Stimulated activated CD8-positive, alpha-beta memory T cell treated with anti-CD3 and anti-CD28 coated beads, Interleukin-15, amount 100 ng/mL, for 4 hours (primary cell): ENCODE measurements at places on chromosomes 2 and 18.

- DNase-seq: no peak
These were observed 95.5 kb downstream of the ACKR3 start for GRCh38 chr2:236665101-236665500.

GRCh38 chr18:363301-364085 lies 95.6 kb upstream of the THOC1 start:
- no peak for DNase-seq

GRCh38 chr18:6370886-6371635 lies 43.6 kb downstream of the L3MBTL4 start:
- no peak for DNase-seq

DNA sequence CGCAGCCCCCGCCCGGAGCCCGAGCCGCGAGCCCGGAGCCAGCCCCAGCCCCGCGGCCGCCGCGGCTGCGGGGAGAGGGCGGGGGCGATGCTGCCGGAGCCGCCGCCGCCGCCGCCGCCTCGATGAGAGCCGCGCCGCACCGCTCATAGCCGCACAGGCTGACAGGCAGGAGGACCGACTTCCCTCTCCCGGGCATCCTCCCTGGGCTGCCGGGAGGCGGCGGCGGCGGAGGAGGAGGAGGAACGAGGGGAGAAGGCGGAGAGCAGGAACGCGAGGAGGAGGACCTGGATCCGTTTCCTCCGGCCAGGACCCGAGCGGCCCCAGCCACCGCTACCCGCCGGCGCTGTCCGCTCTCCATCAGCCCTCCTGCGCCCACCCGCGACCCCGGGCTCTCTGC lies 370 bp downstream of the KLHL29 start:
- DNase-seq: no peak

DNA sequence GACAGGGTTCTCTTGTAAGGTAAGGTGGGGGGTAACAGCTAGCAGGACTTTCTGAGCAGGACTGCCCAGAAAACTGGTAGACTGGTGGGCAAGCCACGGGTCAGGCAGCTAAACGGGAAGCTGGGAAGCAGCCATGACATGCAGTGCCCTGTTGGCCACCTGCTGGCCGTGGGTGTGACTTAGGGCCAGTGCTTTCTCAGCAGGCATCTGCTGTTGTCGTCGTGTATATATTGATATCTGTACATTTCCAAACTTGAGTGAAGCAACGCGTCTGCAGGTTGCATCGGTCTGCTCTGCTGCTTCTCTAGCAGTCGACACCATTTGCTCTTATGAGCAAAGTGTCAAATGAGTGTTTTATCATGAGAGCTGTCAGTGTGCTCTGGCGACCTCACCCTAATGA lies 31.0 kb downstream of the COA5 start:
- DNase-seq: no peak

- DNase-seq: no peak
These were observed 839.4 kb upstream of the VRK2 start for GRCh38 chr2:57207191-57207590.

GRCh38 chr2:37779611-37780386 lies 108.4 kb upstream of the CDC42EP3 start:
- no peak for DNase-seq

DNA sequence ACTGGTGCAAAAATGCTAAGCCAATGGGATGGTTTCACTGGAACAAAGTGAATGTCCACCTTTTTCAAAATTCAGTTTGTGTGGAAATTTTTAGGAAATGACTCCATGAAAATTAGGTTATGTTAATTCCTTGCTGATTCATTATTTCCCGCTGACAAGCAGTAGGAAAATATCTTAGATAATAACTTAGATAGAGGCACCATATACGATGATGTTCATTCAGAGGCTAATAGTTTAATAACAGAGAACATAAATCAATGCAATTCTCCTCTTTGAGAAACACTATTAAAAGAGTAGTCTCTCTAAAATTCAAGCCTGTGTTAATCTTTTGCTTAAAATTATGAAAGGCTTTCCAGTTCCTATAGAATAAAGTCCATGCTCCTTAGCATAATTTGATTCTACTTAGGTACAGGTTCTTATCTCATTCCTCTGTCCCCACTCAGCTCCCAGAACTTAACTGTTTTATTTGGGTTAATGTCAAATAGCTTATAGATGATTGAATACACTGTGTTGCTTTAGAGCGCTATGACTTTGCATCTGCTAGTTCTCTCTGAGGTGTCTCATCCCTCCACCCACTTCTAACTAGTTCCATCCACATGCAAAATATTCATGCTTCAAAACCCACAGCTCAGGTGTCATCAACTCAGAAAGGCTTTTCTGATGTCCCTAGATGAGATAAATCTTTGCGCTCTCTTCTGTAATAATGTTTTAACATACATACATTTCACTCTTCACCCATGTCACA lies 503.6 kb downstream of the ERBB4 start:
- no peak for DNase-seq

- no peak for DNase-seq
These were observed 64.1 kb downstream of the AKAIN1 start for GRCh38 chr18:5132987-5133386.

- DNase-seq: no peak
These were observed 33.2 kb upstream of the CCDC88A start for GRCh38 chr2:55452879-55453278.

DNA sequence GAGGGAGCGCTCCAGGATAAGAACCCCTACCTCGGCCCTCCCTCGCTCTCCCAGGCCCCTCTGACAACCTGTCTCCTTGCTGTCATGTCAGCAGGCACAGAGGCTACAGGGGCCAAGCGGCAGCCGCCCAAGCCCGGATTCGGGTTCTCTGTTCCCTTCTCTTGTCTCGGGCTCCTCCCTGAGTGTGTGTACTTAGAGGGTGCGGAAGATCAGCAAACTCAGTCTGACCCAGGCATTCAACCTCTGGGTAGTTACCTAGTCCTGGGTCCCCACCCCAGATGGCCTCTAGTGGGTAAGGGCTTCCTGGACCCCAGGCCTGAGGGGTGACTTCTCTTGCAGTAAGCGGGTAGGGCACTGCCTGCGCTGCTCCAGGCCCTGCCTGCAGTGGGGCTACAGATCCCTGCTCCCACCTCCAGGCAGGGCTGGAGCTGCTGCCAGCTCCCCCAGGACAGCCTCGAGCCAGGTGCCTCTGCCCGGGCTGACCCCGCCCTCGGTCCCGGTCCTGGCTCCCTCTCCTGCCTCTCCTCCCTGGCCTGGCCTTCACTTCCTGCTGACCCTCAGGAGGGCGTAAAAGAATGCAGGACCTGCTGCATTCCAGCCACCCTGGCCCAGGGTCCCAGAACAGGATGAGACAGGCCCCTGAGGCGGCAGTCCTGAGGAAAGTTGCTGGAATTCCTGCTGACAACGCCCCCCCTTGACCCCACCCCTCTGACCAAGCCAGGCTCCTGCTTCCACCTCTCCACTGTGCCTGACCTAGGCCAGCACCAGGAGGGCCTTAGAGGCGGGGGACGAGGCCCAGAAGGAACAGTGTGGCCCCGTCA lies 22.0 kb downstream of the GPC1 start:
- no peak for DNase-seq

DNA sequence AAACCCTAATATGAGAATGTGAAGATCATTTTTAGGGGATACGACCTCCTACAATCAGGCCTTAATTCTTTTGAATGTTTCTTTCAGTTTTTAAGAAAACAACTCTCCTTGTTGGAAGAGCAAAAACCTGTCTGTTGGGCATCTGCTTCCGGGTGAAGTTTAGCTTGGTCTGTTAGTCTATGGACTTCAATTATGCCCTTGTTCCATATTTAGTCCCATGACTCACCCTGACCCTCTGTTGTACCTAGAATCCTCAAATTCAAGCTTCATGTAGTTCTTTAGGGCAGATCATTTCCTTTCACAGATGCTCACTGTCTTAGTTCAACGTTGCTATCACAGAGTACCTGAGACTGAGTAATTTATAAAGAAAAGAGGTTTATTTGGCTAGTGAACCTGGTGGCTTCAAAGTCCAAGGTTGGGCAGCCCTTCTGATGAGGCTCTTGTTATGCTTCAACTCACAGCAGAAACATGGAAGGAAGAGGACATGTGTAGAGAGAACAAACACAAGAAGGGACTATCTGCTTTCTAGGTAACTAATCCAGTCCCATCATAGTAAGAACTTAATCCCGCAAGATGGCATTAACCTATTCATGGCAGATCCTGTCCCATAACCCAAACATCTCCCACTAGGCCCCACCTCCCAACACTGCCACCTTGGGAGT lies 82.5 kb upstream of the SERPINE2 start:
- DNase-seq: no peak

- no peak for DNase-seq
These were observed 74.4 kb upstream of the ASB18 start for GRCh38 chr2:236338495-236339184.

DNA sequence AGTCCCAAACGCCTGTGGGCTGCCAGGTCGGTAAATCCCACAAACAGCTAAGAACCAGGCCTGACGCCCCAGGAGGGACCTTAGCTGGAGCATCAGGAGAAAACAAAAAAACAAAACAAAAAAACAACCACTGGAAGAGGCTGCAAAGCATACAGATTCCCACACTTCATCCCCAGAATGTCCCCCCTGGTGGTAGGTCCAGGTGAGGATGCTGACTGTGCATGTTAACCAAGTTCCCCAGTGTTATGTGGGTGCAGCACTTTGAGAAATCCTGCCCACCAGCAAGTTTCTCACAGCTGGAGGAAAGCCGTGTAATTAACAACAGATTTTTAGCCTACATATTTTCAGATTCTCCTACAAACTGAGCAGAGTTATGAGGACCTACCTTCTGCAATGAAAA lies 15.1 kb downstream of the ST3GAL5 start:
- DNase-seq: no peak

- no peak for DNase-seq
These were observed 32.4 kb downstream of the FIGN start for GRCh38 chr2:163703386-163703785.

- no peak for DNase-seq
These were observed at the start of gene SETBP1 for GRCh38 chr18:44680273-44681075. Gene SETBP1, plus strand, starts transcription at chr18:44680888. Its CDS starts 20,459 bp downstream, at chr18:44701347.

DNA sequence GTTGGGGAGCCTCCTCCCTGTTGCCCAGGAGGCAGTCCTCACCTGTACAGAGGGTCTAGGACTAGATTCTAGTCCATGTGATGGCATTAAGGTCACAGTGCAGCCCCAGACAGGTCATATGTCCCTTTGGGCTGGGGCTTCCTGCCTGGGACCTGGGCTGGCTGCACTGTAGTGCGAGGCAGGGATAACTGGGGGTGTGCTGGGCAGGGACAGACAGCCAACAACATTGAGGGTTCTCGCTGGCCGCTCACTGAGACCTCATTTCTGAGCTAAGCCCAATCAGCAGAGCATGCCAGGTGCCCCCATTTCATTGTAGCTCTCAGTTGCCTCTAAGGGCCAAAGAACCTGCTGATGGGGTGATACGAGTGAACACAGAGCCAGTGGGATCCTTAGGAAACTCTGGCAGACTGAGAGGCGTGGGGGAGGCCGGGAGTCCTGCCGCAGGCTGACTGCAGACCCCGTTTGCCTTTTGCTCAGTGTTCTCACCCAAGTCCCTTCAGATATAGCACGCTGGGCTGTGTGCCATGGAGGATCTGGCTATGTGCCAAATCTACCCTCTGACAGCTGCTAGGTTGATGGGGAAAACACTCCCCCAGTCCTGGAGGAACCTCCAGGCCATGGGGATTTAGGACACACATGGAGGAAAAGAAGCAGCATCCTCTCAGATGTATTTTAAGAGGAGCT lies 51.9 kb downstream of the DYSF start:
- no peak for DNase-seq

DNA sequence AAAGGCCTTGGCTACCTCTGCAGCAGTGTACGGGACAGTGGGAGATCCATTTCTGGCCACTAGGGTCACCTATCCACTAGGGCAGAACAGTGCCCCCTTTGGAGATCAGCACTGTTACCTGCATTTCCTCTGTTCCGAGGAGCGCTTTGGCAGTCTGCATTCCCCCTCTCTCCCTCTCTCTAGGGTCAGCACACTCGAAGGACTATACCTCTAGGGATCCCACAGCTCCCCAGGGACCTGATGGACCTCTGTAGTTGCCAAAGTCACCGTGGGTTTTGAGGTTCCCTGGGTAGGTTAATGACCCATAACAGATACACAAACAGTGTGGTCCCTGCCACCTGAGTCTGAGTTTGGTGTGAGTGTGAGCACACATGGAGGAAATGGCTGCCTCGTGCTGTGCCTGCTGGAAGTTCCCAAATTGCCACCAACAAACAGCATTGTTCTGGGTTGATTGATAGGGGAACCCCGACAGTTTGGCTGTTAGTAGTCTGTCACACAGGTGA lies 99.8 kb upstream of the VWC2L start:
- no peak for DNase-seq

- DNase-seq: no peak
These were observed at the start of gene SH3RF3 for GRCh38 chr2:109128616-109129355. Gene SH3RF3, plus strand, starts transcription at chr2:109129205.

GRCh38 chr2:31129375-31130171 lies 8.7 kb downstream of the GALNT14 start:
- no peak for DNase-seq

GRCh38 chr18:55523001-55523400 lies 65.0 kb downstream of the TCF4 start:
- DNase-seq: no peak

DNA sequence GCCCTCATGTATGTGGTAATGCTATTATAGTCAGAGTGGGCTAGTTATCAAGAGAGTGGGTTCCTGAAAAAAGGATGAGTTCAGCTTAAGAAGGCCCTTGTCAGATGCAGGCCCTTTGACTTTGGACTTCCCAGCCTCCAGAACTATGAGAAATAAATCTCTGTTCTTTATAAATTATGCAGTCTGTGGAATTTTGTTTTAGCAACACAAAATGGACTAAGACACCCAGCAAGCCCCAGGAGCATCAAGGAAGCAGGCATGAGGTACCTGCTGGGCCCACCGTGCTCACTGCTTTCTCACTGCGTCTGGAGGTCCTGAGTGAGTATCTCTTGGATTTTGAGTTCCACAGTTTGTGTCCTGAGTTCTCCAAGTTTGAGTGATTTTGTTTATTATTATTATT lies 35.9 kb upstream of the LIPG start:
- DNase-seq: no peak

DNA sequence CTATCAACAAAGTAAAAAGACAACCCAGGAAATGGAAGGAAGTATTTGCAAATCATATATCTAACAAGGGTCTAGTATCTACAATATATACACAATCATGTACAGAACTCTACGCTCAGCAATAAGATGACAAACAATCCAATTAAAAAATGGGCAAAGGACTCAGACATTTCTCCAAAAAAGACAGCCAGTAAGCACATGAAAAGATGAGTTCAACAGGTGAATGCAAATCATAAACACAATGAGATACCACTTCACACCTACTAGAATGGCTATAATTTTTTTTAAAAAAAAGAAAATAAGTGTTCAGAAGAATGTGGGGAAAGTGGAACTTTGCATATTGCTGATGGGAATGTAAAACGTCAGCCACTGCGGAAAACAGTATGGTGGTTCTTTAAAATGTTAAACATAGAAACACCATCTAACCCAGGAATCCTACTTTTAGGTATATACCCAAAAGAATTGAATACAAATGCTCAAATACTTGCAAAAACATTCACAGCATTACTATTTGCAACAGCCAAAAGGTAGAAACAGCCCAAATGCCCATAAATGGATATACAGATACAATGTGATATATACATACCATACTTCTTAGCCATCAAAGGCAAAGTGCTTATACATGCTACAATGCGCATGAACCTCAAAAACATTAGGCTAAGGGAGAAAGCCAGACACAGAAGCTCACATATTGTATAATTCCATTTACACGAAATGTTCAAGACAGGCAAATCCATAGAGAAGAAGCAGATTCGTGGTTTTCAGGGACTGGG lies 121.2 kb downstream of the CABYR start:
- no peak for DNase-seq

GRCh38 chr2:218363736-218364135 lies 7.1 kb downstream of the CATIP start:
- no peak for DNase-seq

- DNase-seq: no peak
These were observed 37.6 kb upstream of the TAF1B start for GRCh38 chr2:9805435-9806297.
